ENCODE measurements at places on chromosomes 7 and 10. TPM values are rescaled to one million over a fixed set of nuclear protein-coding genes. Genes with fewer than 3 reads are reported as not detected.

DNA sequence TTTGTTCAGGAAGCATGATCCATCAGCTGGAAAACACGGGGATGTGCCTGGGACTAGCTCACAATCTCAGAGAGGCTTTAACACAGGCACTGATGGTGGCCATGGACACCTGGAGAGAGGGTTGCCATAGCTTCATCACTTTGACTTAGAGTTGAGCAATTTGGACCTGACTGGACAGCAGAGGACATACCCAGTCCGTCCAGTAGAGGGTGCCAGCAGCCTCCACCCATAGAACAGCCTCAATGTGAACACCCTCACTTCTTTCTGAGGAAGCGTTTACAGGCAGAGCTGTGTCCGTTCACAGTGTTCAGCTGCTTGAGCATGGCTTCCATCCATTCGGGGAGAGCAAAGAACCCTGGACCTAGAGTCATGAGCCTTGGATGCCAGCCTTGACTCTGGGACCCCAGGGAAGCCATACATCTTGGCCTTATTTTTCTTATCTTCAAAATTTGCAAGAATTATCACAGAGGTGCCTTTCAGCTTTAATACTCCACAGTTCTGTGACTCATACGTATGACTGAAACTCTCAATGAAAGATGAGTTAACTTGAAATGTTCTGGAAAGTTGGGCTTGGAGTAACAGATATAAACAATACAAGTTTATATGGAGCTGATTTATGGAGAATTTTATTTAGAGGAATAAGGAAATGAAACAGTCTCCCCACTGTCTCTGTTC lies 302.9 kb upstream of the PODXL start:
- DNase-seq = peak; percentile 49

GRCh38 chr10:83515001-83515400 lies 624.3 kb upstream of the GHITM start:
- no peak for DNase-seq

DNA sequence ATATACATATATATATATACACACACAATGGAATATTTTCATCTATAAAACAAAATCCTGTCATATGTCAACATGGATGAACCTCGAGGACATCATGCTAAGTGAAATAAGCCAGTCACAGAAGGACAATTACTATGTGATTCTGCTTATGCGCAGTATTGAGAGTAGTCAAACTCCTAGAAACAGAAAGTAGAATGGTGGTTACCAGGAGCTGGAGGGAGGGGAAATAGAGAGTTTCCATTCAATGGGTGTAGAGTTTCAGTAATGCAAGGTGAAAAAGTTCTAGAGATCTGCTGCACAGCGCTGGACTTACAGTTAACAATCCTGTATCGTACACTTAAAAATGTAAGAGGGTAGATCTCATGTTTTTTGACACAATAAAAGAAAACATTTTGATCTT lies 181.9 kb downstream of the CDCA7L start:
- no peak for DNase-seq

GRCh38 chr10:12919574-12919973 lies 81.9 kb downstream of the CCDC3 start:
- DNase-seq = peak; percentile 10

DNA sequence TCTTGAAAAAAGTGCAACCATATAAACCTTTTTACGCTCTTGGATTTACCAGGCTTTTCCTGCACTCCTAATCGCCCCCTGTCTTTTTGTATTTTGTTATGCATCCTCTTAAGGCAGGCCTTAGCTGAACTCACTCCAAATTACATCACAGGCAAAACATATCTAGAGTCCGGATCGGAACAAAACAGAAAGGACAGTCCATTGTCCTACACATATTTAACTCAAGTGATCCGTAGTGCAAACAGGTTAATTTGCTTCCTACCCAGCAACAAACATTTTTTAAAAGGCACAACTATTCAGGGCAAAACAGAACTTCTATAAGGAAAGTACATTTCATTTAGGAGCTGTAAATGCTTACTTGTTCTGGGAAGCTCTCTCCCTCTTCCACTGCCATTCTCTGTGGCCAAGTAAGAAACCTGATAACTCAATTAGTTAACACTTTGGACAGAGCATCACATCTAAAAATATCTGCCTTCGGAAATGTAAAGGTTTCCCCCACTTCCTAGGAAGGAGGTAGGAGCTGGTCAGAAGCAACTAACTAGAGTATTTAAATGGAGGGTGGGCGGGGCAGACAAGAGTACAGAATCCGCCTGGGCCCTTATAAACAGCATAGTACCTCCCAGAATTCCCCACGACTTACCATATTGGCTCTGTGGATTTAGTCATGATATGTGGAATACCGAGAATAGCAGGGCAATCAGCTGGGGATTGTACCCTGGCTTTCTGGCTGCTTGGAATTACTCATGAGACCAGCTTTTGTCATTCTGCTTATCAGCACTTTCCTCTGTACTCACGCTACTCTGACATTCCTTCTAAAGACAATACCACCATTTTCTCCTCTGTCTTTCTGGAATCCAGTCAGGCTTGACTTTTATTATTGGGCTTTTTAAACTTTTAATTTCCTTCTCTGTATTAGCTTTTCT lies 89.5 kb downstream of the ANK3 start:
- no peak for DNase-seq

DNA sequence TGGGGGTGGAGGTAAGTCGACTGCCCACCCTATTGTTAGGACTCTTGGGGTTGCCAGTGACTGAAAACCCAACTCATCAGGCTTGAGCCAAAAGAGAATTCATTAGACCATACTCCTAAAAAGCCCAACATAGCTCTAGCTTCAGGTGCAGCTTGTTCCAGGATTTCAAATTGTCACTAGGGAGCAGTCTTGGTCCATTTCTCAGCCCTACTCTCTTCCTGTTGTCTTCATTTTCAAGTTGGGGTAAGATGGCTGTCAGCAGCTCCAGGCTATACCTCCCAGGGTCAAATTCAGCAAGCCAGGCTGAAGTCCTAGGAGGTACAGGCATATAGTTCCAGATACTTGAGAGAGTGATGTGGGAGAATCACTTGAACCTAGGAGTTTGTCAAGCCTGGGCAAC lies 14.9 kb upstream of the COL13A1 start:
- no peak for DNase-seq

DNA sequence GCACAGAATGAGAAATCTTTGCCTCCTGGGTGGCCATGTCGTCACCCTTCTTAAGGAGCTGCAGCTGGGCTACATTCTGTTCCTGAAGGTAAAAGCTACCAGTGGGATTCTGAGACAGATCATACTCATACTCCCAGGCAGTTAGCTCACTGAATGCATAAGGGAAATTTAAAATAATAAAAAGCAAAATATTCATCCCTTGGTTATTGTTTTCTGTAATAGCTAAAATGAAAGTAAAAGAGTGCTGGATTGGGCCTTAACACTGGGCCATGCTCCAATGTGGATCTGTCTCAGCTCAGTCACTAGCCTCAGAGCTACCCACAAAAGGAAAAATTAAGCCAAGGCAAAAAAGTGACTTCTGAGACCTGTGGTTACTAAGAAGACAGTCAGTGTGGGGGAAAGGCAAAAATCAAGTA lies 8.9 kb upstream of the DYNC2I1 start:
- DNase-seq = no peak

DNA sequence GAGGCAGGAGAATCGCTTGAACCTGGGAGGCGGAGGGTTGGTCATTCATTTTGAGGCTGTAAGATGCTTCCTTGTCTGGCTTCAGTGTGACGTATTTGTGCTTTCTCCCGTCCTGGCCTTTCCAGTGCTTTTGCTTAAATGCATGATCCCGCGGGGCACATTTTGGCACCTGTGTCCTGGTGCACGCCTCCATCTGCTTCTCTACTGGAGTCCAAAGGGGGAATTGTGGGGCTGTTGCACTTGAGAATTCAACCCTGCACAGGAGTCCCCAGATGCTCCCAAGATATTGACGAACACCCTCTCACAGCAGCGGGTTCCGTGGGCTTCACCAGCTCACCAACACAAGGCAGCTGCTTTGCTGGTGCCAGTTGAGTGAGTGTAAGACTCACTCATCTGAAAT lies 10.3 kb upstream of the LRRC27 start:
- DNase-seq = peak; percentile 8

- DNase-seq = no peak
These were observed 9.1 kb downstream of the AHR start for GRCh38 chr7:17307558-17307957.

GRCh38 chr7:157540020-157540419 lies 203.2 kb downstream of the DNAJB6 start:
- no peak for DNase-seq

- no peak for DNase-seq
These were observed 402.8 kb downstream of the DNAJB6 start for GRCh38 chr7:157739650-157740049.

DNA sequence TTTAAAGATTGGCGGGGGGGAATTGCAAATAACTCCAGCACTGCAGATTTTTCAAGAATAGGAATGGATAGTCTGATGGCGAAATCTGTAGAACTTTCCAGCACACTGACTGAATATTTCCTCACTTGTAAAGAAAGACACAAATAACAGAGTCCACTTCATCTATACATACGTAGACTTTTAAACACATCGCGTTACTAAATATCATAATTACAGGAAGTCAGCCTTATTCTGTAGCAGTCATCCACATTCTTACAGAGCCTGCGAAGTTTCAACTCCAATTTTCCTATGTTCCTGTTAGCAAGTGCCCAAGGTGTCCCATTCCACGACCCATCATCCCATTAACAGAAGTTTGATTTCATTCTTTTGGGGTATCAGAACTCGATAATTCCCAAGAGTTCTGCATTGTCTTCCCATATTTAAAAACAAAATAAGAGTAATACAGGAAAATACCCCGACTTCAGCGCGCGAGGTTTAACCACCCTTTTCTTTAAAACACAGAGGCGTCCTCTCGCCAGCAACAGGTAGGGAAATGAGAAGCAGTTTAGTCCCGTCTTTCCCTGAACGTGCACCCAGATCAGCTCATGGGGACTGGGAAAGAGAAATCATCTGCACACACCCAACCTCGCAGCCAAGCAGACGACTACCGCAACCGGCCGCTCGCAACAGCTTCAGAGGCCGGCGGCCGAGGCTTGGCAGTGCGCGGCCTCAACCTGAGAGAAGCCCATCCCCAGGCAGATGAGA lies 880 bp downstream of the HERC4 start:
- no peak for DNase-seq

The PPA1 gene
- 161 TPM for total RNA-seq

The ZNF365 gene
- 0.12 TPM for total RNA-seq

The NRP1 gene
- total RNA-seq = 134 TPM

The OR2A42 gene
- total RNA-seq = not detected

The SLC16A9 gene
- 169 TPM for total RNA-seq
